ENCODE measurements at places on chromosomes 1 and 21. TPM values are rescaled to one million over a fixed set of nuclear protein-coding genes. Genes with fewer than 3 reads are reported as not detected.

The AMY2A gene
- polyA plus RNA-seq: 0.63 TPM

The BGLAP gene
- polyA plus RNA-seq: 1.9 TPM

The NFYC gene
- polyA plus RNA-seq: 21.3 TPM

The LENEP gene
- polyA plus RNA-seq: not detected

The AADACL4 gene
- not detected for polyA plus RNA-seq

The GOLT1A gene
- 10.5 TPM for polyA plus RNA-seq

The TENT5C gene
- polyA plus RNA-seq: 1.0 TPM

The F11R gene
- polyA plus RNA-seq: 2.4 TPM

The TMEM61 gene
- polyA plus RNA-seq: 3.0 TPM

The TTC39A gene
- 0.67 TPM for polyA plus RNA-seq

The SLC30A10 gene
- polyA plus RNA-seq: not detected

The CACNA1S gene
- not detected for polyA plus RNA-seq

The SLC1A7 gene
- polyA plus RNA-seq: not detected

The NBPF1 gene
- 9.6 TPM for polyA plus RNA-seq

The GBP4 gene
- 1.4 TPM for polyA plus RNA-seq

The FAM110D gene
- 1.4 TPM for polyA plus RNA-seq
